ENCODE measurements at places on chromosomes 12 and 14. TPM values are rescaled to one million over a fixed set of nuclear protein-coding genes. Genes with fewer than 3 reads are reported as not detected.

GRCh38 chr14:81172881-81173280, 47.9 kb downstream of the GTF2A1 start:
- no peaks in the 10 kb centered on the region for H3K27me3 ChIP-seq
- no peak for DNase-seq
- no peak overlapping the region for H3K4me3 ChIP-seq
- peaks cover 4% of the 10 kb centered on the region for H3K4me1 ChIP-seq
- H3K27ac ChIP-seq, result no peak overlapping the region
- H3K36me3 ChIP-seq, result peaks cover 5% of the 10 kb centered on the region

DNA sequence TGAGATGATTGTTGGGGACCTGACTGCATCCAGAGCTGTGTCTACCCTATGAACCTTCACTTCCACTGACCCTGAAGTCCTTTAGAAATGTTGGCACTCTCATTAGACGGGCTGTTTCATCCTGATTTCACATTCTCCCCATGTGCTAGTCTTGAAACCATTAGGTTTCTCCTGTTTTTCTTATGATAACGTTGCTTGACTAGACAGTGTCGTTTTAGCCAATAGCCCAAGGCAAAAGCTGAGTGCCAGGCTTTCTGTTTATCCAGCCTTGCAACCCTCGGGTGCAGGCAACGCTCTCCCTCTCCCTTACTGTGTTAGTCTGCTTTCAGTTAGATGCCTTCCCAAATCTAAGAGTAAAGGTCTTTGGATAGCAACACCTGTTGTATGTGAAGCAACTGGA, 30.1 kb downstream of the DACT1 start:
- no peaks in the 10 kb centered on the region for H3K36me3 ChIP-seq
- H3K4me3 ChIP-seq, result no peak overlapping the region
- no peaks in the 10 kb centered on the region for H3K27me3 ChIP-seq
- no peaks in the 10 kb centered on the region for H3K4me1 ChIP-seq

The RPS6KL1 gene
- total RNA-seq, result 11.1 TPM

The PRB2 gene
- total RNA-seq, result not detected
